ENCODE measurements at places on chromosomes 11 and 22.

DNA sequence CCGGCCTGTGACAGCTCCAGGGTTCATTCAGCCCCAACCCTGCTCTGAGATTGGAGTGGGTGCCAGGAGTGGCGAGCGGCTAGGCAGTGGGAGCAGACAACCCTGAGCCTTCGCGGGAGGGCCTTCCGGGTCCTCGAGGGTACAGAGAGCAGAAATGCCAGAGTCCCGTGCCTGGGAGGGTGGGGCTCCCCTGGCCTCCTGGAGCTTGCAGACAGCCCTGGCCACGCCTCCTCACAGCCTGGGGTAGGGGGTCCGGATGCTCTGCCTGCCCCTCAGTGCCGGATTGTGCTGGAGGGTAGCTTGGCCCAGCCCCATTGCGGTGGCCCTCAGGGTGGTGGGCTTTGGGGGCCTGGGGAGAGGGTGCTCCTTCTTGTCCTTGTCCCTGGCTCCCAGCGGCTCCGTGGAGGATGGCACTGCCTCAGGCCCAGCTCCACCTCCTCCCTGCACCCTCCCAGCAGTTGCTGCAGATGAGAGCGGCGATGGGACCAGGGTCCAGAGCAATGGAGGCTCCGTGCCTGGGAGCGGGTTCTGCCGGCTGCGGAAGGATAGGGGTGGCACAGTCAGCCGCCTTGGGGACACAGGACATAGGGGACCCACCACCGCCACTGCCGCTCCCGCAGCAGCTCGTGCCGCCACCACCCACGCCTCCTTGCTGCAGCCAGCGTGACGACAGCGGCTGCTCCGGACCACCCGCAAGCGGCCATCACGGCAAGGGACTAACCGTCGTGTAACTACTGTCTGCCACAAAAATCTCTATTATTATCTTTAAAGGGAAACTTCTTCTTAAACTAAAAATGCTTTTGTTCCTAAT lies 34.9 kb upstream of the OR10G7 start:
- DNase-seq = no peak

- no peak for DNase-seq
These were observed 32.3 kb downstream of the ACO2 start for GRCh38 chr22:41501209-41501608.

DNA sequence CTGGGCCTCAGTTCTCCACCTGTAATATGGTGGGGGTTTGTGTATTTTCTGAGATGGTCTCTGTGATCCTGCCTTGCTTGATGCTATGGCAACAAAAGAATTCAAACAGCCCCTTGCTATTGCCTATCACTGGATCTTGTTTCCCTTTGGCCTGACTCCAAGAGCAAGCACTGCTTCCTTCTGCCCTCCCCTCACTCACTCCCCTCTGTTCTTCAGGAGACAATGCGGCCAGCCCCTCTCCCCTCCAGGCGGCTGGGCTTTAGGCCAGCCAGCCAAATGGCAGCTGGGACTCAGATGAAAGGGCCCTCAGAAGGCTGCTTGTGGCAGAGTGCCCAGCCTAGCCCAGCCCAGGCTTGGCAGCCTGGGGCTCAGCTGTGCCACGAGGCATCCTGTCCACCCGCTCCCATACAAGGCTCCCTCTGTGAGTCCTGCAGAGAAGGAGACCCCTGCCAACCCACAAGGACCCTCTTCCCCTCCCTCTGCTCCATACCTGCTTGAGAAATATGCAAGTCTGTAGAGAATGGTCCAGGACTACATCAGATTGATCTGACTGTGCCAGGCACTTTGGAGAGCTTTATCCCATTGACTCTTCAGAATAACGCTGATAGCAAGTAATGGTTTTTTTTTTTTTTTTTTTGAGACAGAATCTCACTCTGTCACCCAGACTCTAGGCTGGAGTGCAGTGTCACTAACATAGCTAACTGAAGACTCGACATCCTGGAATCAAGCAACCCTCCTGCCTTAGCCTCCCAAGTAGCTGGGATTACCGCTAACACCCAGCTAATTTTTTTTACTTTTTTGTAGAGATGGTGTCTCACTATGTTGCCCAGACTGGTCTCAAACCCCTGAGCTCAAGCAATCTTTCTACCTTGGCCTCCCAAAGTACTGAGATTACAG lies 7.6 kb upstream of the KCTD14 start:
- DNase-seq = no peak

GRCh38 chr11:93895106-93895862 lies 44.9 kb upstream of the VSTM5 start:
- DNase-seq = no peak

GRCh38 chr11:117997406-117997805 lies 11.2 kb downstream of the IL10RA start:
- no peak for DNase-seq

- DNase-seq = no peak
These were observed 1.4 kb upstream of the PPARA start for GRCh38 chr22:46148816-46149511.
